Stimulated activated CD4-positive, alpha-beta T cell treated with anti-CD3 and anti-CD28 coated beads, Interleukin-2, amount 100 ng/mL, for 24 hours (primary cell): ENCODE measurements at places on chromosomes 11 and 22.

DNA sequence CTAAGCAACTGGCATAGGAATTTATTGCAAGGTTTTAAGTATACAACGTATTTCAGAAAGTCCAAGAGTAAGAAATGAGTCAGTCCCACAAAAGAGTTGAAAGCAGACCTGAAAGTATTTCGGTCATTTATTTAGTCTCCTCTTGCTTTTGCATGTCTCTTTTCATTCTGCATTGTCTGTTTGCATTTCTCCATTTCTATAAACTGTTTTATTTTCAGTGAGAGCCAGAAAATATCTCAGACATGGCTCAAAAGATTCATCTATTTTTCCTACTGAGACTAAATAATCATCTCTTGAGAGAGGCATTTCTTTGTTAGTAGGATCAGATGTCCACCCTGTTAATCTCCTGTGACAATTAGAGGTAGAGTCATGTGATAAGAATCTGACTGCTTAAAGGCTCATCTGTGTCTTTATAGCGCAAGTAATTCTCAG lies 219.1 kb upstream of the CCDC179 start:
- DNase-seq, result no peak

DNA sequence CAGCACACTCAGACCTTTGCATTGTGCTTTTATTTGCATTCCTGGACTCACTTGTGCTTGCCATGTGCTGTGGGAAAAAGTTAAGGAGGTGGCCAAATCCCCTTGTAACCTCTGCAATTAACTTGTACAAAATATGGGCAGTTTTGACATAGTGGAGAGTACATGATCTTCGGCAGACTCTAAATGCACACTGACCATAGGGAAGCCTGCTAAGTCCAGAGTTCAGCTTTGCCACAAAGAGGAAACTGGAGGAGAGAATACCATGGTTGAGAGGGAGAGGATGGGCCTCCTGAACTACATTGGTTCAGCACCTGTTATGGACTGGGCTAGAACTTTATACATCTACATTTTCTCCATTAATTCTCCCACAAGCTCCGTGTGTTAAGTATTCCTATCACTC lies 37.6 kb upstream of the CEP295 start:
- DNase-seq, result no peak

DNA sequence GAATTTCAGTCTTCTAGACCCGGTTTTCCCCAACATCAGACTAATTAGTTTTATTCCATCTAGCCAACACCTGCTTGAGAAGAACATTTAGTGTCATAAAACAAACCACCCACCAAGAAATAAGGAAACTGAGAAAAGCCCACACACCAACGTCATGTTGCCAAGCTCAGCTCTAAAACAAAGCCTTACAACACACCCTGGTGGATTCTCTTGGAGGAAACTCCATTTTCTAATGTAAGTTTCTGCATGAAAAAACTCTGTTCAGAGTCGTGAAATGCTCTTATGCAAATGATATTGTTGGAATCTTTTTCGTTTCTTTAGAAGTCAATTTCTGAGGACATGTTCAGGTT lies 105.0 kb upstream of the RAG2 start:
- no peak for DNase-seq

DNA sequence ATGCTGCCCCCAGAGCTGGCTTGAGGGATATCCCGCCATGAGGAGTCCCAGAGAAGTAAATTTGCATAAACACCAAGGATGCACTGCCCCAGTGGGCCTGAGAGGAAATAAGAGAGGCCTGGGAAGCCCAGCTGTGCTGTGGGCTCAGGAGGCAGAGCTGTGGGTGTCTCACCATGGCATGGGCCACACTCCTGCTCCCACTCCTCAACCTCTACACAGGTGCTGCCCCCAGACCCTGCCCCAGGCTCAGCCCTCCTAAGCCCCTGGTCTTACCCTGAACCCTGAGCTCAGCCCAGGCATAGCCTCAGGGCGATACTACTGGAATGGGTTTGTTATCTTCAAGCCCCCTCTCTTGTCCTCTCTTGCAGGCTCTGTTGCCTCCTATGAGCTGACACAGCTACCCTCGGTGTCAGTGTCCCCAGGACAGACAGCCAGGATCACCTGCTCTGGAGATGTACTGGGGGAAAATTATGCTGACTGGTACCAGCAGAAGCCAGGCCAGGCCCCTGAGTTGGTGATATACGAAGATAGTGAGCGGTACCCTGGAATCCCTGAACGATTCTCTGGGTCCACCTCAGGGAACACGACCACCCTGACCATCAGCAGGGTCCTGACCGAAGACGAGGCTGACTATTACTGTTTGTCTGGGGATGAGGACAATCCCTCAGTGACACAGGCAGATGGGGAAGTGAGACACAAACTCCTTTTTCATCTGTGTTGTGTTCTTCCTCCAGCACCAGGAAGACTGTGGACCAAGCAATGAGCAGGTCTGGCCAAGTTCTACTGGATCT lies 59.9 kb downstream of the GGTLC2 start:
- no peak for DNase-seq

DNA sequence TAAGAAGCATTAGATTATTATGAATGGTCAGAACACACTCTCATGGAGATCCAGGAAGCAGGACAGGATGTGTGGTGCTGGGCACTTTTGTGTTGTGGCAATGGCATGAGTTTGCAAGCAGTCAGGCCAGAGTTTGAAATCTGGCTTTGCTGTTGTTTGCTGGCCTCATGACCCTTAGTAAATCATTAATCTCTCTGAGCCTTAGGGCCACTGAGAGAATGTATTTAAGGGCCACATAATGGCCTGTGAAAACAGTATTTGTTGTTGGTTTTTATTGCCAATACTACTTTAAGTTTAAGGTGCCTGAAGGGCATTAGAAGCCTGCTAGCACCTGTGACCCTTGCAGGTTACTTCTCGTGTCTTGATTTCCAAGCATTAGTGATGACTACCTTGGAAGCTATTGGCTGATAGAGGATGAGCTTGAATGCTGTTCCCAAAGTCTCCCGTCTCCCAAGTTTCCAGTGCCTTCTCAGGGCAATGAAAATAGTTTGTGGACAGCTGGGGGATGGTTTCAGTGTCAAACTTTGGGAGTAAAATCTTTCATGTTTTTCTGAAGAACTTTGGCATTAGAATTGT lies 24.6 kb downstream of the STIM1 start:
- no peak for DNase-seq

GRCh38 chr22:26559961-26560575 lies 29.9 kb downstream of the TPST2 start:
- DNase-seq, result no peak

DNA sequence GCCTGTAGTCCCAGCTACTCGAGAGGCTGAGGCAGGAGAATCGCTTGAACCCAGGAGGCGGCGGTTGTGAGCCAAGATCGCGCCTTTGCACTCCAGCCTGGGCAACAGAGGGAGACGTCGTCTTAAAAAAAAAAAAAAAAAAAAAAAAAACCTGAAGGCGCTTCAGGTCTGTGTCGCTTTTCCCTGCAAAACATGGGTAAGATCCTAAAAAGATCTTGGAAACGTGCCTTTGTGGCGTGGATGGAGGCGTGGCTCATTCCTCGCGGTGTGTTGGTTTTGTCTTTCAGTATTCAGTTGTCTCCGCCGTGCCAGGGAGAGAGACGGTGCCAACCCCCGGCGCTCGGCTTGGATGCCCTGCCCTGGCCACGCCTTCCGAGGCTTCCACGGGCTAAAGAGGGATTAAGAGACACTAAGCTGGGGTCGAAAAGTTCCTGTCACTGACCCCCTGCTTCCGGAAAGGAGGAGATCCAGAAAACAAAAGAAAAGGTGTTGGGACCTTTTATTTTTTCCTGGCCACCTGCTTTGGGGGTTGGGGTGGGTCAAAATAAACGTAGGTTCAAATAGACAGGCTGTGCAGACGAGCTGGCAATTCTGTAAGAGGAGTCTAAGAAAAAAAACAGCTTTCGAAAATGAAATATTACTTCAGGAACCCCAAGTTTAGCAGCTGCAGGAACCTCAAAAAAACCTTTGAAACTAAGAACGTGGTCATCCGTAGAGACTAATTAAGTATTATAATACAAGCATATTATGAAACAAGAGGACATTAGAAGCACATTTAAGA lies 1.1 kb upstream of the SLC35F2 start:
- DNase-seq, result peak; percentile 52

- no peak for DNase-seq
Measured at GRCh38 chr22:34055525-34056200, 135.4 kb upstream of the LARGE1 start.

DNA sequence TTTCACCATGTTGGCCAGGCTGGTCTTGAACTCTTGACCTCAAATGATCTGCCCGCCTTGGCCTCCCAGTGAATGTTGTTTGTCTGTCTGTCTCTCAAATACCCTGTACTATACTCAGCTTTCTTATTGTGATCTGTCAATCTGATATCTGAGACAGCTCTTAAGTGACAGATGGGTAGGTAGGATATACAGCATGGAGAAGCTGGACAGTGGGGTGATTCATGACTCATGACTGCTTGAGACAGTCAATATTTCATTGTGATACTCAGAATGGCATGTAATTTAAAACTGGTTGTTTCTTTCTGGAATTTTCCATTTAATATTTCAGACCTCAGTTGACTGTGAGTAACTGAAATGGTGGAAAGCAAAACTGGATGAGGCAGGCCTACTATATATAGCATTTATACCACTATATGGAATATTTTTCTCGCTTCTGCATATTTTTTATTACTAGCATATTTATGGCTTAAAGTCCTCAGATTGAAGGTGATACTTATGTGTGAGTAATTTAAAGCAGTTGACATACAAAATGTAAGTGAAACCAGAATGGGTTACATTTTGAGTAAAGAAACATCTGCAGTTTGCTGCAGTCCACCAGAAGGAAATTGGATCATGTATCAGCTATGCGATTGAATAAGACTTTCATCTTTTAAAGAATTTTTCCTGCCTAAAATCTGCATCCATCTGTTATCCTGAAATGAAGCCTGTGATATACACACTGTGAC lies 22.3 kb downstream of the ARHGAP42 start:
- no peak for DNase-seq

- no peak for DNase-seq
Measured at GRCh38 chr11:94525546-94526324, 13.5 kb downstream of the C11orf97 start.

DNA sequence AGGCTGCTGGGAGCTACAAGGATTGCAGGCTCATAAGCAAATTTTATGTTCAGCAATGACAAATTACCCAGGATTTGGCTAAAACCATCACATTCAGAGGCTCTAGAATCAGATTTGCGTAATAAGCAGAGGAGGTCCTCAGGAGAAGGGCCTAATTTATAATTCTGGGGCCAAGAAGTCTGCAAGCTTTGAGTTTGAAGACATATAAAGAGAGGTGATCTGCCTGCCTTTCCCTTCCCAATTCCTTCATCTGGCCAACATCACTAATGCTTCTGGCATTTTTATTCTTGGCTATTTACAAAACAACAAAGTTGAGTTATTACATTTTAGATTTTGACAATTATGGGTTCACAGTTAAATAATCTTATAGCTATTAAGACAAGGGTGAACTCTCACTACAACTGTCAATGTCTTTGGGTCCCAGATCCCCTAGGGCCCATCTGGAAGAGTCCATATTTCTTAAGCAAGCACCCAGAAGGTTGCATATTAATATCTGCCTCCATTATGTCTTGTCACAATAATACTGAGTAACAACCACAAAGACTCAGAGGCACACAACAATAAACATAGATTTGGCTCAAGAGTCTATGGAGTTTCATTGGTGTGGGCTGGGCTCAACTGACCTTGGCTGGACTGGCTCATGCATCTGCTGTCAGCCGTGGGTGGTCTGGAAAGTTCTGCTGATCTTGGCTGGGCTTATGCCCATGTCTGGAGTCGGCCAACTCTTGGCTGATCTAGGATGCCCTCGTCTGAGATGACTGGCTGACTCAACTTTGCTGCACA lies 67.2 kb upstream of the CD82 start:
- no peak for DNase-seq

DNA sequence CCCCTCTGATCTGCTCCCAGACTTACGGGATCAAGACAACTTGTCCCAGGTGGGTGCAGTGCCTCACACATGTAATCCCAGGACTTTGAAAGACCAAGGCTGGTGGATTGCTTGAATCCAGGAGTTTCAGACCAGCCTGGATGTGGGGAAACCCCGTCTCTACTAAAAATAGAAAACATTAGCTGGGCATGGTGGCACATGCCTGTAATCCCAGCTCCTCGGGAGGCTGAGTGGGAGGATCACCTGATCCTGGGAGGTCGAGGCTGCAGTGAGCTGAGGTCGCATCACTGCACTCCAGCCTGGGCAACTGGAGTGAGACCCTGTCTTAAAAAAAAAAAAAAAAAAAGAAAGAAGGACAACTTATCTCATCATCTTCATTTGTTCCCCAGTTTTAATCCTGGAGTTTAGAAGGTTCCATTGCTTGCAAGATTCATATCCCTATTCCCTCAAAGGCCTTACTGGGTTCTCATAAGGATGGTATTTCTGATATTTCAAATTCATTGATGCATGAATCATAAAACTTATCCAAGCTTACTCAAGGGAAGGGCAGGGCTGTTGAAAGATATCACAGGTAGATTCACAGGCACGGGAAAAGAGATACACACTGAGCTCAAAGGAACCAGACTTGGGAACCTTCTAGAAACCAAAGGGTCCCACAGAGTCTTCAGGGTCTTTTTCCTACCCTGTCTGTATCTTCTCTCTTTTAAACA lies 14.6 kb downstream of the ENDOD1 start:
- DNase-seq, result no peak

- DNase-seq, result no peak
Measured at GRCh38 chr11:131874070-131874469, 503.7 kb downstream of the NTM start.

- no peak for DNase-seq
Measured at GRCh38 chr11:48116437-48117228, 100.0 kb upstream of the OR4B1 start.

DNA sequence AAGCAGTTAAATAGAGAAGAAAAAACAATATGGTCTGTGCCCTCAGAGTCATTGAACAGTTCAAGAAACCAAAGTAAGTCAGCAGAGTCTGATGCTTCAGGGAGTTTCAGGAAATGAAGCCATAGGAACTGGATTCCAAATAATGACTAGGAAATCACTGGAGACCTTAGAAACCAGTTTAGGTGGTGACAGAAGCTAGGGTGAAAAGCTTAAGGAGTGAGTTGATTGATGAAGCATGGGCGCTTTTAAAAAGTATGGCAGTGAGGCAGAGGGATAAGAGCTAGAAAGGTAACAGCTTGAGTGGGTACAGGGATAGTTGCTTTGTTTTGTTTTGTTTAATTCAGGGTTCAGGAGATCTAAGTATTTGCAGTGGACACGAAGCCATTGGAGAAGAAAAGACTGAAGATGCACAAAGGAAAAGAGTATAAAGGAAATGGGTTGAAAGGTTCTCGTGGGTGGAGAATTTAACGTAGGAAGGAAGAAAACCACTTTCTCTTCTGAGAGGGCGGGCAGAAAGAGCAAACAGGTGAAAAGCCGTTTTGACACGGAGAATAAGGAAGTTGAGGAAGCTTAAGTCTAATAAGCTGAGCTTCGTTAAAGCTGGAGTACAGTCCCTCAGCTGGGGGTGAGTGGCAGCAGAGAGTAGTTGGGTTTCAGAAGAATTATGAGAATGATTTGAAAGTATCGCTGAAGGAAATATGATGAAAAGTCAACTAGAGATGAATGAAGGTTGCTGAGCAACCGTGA lies 14.8 kb downstream of the SGSM3 start:
- DNase-seq, result no peak
